IMR-90 (cell line): ENCODE measurements at places on chromosomes 4 and X. TPM values are rescaled to one million over a fixed set of nuclear protein-coding genes. Genes with fewer than 3 reads are reported as not detected.

- no peak for DNase-seq
These were observed 964.9 kb upstream of the GRIA3 start for GRCh38 chrX:122219226-122219625.

DNA sequence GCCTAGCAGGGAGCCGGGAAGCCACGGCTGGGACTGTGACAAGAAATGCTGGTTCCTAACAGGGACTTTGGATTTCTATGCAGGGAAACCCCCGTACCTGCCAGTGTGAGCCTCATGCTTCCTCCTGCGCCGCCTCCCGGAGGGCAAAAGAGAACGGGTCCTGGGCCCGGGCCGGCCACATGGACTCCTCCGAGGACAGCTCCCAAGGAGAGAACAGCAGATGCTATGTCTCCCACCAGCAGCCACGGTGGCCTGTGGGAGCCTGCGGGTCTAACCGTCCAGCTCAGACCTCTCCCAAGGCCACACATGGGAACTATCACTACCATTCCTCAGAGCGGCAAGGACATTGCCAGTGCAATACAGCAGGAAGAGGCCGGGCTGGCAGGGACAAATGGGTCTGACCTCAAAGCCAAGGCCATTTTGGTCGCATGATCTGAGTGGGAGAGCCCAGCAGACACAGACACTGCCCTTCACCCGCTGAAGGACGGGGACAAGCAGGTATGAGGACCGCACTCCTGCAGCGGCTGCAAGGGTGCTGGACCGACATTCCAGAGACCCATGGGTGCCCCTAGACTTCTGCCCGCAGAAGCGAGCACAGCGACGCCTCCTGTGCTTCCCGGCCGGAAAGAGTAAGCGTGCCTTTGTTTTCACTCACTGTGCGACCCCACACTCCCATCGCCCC, 4.5 kb upstream of the C4orf50 start:
- no peak for DNase-seq

DNA sequence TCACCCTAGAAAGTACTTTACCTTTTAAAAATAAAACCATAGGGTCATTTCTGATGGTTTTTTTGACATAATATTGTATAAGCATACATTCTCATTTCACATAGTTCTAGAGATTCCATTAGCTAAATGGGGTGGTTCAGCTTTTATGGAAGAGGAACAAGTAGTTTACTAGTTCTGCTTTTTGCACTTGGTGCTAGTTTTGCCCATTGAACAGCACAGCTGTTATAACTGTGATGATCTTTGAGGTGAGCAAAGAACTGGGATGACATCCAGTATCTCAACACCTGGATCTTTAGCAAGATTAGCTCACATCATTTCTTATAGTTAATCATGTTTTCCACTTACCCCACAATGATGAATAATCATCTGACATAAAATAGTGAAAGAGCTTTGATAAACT, 40.9 kb downstream of the MOB1B start:
- no peak for DNase-seq

- DNase-seq = no peak
These were observed 146.8 kb downstream of the DCTD start for GRCh38 chr4:182770259-182770995.

DNA sequence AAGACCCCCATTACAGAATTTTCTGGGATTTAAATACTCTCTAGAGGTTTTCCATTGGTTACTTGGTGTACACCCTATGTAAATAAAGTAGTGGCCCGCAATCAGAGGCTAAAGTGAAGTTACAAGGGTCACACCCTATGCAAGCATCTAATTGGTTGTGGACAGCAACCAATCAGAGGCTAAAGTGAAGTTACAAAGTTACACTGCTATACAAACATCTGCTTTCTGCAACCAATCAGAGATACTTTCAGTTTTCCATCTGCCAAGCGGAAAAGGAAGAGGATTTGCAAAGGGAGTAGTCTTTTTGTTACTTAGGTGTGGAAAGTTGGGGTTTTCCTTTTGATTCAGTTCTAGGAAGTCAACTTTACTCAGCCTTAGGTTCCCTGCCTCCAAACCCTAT, 2.0 kb upstream of the ATRX start:
- DNase-seq = peak; percentile 14

DNA sequence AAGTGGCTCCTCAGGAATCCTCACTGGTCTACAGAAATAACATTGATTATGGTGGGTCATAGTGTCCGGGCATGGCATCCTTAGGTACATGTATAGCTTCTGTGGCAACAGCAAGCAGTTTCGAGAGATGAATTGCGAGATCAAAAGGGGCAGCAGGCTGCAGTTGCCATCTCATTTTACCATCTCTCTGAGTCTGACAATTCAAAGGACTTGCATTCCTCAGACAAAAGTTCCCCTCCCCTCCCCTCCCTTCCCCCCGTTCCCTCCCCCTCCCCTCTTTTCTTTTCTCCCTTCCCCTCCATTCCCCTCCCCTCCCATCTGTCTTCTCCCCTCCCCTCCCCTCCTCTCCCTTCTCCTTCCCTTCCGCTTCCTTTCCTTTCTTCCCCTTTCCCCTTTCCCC, 70.2 kb downstream of the MTNR1A start:
- no peak for DNase-seq

GRCh38 chr4:173415885-173416653, 17.2 kb upstream of the SCRG1 start:
- no peak for DNase-seq

- no peak for DNase-seq
These were observed 35.9 kb downstream of the SLC9A6 start for GRCh38 chrX:136021160-136021559.

DNA sequence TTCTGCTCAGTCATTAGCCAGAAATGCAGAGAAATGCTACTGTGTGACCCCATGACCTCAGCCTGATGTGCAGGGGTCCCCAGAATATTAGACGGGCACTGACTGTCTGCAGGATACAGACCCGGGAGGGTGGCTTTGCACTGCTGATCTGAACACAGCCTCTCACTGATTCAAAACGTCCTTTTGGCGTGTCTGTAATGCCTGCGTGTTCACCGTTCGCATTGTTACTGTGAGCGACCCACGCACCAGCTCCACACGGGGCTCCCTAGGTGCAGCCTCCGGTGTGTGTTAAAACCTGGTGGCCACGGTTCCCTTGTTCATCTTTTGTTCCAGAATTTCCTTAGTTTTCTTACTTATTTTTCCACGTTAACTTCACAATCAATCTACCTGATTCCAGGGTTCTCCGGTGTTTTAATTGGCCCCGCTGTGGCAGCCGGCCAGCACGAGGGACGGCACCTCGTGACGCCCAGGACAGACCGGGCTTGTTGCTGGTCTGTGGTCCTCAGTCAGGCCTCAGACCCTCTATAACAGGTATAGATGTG, 32.0 kb upstream of the SPON2 start:
- no peak for DNase-seq

- DNase-seq = peak; percentile 5
These were observed 104.4 kb upstream of the SCML1 start for GRCh38 chrX:17632942-17633341.

The TSPAN7 gene
- not detected in 2 replicates for total RNA-seq

The MBNL3 gene
- total RNA-seq = 1.1 TPM in 2 replicates

The DKK2 gene
- 0.72 and 0.83 TPM in 2 replicates for total RNA-seq
